Stimulated activated CD4-positive, alpha-beta T cell treated with anti-CD3 and anti-CD28 coated beads, Interleukin-1b, Interleukin-23, amount 100 ng/mL, for 1 hour (primary cell): ENCODE measurements at places on chromosomes 7 and 10.

GRCh38 chr7:43737467-43738127 lies 8.3 kb upstream of the COA1 start:
- no peak for DNase-seq

- DNase-seq: no peak
Observed at GRCh38 chr10:35379226-35380137, 43.2 kb downstream of the CCNY start.

DNA sequence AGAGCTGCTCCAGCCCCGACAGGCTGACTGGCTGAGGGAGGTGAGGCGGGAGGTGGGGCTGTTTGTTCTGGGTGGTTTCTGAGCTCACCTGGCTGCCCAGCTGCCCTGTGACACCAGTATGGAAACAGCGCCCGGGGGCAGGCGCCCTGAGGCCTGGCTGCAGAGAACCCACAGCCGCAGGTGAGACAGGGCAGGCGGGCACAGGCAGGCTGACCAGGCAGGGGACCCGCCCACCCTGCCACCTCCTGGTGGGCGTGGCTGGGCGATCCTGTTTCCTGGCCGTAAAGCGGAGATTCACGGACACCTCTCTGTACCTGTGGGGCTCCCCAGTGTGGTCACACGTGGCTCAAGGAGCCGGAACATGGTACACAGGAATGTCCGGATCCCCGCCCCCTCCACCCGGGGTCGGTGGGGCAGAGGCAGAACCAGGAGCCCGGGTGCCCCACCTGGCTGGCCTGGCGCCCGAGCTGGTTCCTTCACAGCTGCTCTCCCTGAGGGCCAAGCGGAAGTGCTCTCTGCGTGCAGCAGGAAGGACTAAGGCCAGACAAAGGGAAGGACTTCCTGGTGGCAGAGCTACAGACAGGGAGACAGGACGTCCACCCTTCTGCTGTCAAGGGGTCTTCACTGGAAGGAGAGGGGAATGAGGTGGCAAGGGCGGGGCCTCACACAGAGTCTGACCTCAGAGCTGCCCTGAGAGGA lies 3.9 kb downstream of the MICALL2 start:
- DNase-seq: no peak

DNA sequence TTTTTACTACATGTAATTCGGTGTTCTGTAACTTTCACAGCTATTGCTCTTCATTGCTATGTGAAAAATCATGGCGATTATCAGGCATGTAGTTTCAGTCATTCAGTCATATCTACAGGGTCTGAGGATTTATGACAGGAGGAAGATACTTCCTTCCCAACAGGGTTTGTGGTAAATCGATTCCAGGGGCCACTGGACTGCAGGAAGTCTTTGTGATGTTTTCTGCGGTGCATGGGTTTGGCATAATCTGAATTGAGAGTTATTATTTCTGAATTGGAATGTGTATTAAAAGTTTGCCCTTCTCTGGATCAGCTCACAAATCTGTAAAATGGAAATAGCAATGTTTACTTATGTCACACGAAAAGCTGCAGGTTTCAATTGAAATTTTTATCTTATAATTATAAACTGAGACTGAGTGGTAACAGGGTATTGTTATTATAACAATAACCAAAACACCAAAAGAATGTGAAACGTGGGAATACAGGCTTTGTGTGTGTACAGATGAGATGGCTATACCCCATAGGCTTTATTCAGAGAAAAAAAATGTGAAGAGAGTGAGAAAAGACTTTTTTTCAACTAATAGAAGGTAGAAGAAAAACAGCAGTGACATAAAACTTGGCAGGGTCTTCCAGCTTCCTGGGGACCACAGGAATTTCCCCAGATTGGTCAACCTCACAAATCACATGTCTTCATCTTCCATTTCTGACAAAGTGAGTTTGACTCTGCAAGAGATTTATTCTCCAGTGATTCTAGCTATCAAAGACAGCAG lies 307.7 kb upstream of the NFE2L3 start:
- DNase-seq: no peak

- no peak for DNase-seq
Observed at GRCh38 chr10:13681528-13681927, 94.8 kb downstream of the PRPF18 start.

DNA sequence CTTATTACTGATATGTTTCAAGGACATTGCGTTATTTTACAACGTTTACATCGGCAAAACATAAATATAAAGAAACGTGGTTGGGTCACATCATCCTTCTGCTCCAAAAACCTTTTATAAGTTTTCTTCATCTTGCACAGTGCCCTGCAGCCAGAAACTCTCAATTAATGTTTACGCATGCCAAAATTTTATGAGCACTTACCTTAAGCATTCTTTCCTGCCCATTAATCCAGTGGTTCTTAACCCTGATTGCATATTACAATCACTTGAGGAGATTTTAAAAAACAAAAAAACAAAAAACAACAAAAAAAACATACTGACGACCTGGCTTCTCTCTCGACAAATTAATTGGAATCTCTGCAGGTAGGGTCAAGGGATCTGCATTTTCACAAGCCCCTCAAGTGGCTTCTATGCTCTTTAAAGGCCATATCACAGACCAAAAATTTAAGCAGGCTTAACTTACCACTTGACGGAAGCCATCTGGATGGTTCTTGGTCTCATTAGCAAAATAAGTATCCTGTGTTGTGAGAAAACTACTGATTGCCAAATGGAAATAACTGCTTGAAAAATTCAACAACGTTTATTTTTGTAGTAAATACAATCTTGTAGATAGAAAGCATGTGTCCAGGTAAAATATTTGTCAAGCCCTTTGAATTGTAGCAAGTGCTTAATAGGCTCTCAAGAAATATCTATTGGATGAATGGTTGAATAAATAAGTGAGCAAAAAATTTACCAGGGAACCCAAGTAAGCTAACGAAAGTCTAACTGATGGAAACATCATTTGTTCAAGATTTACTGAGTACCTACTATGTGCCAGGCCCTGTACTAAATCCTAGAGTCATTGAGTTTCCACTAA lies 30.9 kb upstream of the SLC16A12 start:
- no peak for DNase-seq

GRCh38 chr10:119105155-119105554 lies 1.2 kb downstream of the DENND10 start:
- no peak for DNase-seq
